ENCODE measurements at places on chromosomes 5 and 9.

GRCh38 chr9:32260151-32260862, 124.1 kb upstream of the ACO1 start:
- DNase-seq = no peak

DNA sequence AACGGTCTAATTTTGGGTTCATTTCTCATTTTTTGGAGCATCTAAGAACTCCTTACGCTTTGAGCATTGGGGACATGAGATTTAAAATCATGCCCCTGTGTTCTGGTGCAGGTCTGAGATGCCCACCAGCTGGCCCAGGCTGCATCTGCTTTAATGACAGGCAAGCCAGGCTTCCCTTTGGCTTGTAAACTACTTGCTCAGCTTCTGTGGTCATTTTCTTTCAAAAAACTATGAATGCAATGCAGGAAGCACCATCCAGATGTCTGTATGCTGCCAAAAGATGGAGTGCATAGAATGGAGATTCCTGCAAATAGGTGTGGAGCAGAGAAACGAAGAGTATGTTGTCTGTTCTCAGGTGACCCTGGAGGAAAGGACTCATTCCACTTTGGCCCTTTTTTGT, 399.9 kb upstream of the ADAMTSL1 start:
- no peak for DNase-seq

DNA sequence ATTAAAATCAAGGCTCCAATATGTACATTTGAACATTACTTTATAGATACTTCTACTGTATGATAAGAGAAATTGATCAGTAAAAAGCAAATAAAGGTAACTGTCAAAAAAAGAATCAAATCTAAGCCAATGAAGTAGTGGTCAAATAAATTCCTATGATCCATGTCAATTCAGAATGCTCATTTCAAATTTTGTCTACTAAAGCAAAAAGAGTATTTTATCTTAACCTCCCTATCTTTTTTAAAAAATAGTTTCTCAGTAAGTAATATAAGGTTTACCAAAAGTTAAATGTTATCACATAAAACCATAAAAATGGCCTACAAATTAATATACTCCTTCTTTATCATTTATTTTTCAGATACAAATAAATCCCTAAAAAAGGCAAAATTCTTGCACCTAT, 165.9 kb downstream of the AGTPBP1 start:
- no peak for DNase-seq

- DNase-seq = no peak
Observed at GRCh38 chr9:89005323-89005722, 14.1 kb downstream of the S1PR3 start.

- DNase-seq = no peak
Observed at GRCh38 chr9:86324901-86325300, 29.3 kb downstream of the TUT7 start.

DNA sequence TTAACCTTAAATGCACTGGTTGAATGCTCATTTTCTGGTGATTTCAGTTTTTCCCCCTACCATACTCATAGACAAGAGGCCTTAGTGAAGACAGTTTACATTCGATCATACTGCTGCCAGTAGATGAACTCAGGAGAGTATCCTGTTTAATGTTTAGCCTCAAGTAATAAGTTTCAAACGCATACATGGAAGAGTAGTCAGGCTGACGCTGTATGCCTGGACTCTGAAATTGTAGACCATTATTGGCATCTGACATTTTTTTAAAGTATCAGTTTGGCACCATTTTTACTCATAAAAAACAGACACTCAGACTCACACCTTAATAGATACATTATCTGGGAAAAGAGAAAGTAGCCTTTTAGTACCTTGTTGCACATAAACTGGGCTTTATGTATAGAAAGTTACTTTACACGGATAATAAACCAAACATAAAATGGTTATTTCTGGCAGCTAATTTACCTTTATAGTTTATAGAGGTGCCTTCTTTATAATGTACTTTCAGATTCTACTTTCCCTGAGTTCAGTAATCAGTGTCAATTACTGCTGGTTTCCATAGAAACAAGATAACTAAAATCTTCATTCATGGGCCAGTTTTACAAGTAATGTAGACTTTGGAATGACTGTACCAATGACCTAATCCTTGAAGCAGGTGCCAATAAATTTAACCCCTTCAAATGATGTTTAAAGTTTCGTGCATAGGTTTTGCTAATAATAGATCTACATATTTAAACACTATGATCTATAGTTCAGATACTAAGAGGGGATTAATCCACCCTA, 183.8 kb upstream of the ITGA1 start:
- DNase-seq = no peak

DNA sequence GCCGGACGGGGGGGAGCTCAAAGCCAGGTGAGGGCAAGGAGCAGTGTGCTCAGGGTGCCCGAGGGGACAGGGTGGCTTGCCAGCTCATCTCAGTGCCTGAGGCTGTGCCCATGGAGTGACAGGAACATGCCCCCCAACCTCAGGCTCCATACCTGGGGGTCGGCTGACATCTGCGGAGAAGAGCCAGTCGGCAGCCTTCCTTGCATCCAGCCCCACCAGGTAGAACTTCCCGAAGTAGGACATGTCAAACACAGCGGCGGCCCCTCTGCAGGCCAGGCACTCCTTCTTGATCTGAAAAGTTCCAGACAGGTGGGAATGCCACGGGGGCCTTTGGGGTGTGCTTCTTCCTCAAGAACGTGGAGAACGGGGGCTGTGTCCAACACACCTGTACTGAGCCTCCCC, 42.1 kb downstream of the SARDH start:
- no peak for DNase-seq

Data from nucleus accumbens (tissue), 56 donors.